Pulmonary artery endothelial cell (primary cell): ENCODE measurements at places on chromosomes 2 and 18. TPM values are rescaled to one million over a fixed set of nuclear protein-coding genes. Genes with fewer than 3 reads are reported as not detected.

UPP2 gene
- not detected in 2 replicates for total RNA-seq

PLCD4 gene
- 1.6 and 3.0 TPM in 2 replicates for total RNA-seq

ANKRD23 gene
- 0.46 and 1.3 TPM in 2 replicates for total RNA-seq

ANKMY1 gene
- 3.8 and 5.3 TPM in 2 replicates for total RNA-seq

GAD1 gene
- 0.13 and 0.14 TPM in 2 replicates for total RNA-seq

CTAGE1 gene
- total RNA-seq: not detected in 2 replicates

FOXD4L1 gene
- 0.07 and 0.11 TPM in 2 replicates for total RNA-seq

SOX11 gene
- total RNA-seq: not detected in 2 replicates
